ENCODE measurements at places on chromosomes 4 and X.

DNA sequence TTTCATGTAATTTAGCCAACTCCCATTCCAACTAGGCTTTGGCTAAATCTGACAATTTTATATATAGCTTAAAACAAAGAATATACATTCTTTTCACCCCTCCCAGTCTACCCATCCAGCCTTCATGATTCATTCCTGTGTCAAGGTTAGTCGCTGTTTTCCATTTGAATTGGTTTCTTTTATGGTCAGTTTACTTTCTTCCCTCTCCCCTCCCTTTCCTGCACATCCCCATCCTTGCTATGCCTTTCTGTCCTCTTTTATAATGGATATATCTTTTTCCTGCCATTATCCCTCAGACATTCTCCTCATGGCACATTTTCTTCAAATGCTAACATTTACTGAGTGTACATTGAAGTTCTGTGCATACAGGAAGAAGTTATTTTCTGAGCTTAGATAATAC lies 4.7 kb downstream of the ZXDB start:
- DNase-seq: no peak

GRCh38 chr4:80532674-80533333 lies 197.3 kb downstream of the CFAP299 start:
- no peak for DNase-seq

DNA sequence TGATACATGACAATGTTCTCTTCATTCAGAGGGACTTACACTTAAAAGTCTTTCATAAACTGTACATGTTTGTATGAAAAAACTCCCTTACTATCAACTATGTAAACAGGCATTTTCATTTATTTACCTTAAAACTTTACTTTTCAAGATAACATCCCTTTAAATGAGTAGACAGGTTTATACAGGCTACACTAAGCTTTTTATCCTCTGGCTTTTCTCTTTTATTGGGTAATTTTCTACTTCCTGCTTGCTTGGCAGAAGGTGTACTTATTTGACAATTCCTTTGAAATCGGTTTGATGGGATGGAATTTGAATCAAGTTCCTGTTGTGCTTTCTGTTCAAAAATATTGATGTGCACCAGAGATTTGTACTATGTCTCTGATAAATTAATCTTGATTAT lies 81.4 kb downstream of the PTPN13 start:
- DNase-seq: no peak

DNA sequence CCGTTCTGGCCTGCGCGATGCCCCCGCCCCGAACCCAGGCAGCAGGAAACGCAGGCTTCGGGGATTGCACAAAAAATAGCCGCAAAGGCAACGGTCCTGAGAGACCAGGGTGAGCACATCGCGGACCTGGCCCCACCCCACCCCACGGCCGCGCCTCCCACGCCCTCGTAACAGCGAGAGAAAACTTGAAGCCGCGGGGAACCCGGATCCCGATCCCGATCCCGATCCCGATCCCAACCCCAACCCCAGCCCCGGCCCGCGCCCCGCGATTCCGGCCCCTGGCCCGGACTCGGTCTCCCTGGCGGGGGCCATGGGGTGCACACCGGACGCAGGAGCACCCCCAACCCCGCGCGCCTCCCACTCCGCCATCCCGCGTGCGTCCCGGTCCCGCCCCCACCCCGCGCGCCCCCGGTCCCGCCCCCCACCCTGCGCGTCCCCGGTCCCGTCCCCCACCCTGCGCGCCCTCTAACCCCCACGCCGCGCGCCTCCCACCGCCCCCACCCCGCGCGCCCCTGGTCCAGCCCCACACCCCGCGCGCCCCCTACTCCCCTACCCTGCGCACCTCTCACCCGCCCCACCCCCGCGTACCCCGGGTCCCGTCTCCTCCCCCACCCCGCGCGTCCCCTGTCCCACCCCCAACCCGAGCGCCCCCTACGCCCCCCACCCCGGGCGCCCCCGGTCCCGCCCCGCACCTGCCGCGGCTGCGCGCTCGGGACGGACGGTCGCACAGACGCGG lies 29.0 kb downstream of the NOP14 start:
- no peak for DNase-seq

DNA sequence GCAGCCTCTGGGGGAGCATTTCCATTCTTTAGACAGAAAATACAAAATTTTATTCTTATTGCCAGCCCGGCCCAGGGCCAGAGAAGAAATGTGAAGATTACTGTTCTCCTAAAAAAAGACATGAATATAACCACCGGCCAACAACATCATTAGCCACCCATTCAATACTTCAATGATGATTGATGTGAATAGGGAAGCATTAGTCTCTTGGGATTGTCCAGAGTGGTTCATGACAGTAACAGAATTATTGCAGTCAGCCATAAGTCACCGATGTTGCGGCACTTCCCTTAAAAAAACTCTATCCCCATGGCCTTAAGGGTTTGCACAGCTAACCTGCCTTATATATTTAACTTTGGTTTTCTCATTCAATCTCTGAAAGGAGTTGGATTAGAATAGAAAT lies 418.7 kb downstream of the CENPC start:
- DNase-seq: no peak

DNA sequence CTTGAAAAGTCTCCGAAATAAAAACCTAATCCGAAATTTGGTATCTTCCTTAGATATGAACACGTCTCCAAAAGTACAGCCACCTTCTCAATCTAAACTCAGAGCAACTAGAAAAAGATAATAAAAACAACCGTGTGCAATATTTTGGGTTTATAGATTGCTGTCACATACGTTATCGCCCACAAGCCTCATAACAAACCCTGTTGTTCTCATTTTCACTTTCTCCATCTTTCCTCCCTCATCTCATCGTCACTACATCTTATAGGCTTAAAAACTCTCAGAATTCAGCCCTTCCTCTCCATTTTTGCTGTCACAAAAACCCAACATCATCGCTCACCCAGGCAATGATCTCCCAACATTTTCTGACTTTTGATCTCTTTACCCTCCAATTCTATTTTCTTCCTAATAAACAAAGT lies 448 bp upstream of the SCFD2 start:
- no peak for DNase-seq

GRCh38 chr4:25890571-25891485 lies 23.2 kb upstream of the SMIM20 start:
- no peak for DNase-seq

- DNase-seq: no peak
Measured at GRCh38 chr4:80033581-80033980, 39.4 kb downstream of the ANTXR2 start.

- no peak for DNase-seq
Measured at GRCh38 chrX:115134382-115134781, 54.8 kb upstream of the RBMXL3 start.

GRCh38 chrX:133294126-133294525 lies 76.0 kb upstream of the TFDP3 start:
- DNase-seq: no peak

GRCh38 chrX:117752745-117753144 lies 363.9 kb downstream of the KLHL13 start:
- DNase-seq: no peak

- DNase-seq: no peak
Measured at GRCh38 chr4:83569987-83570386, 34.1 kb downstream of the GPAT3 start.

GRCh38 chr4:105345358-105345757 lies 128.5 kb downstream of the PPA2 start:
- DNase-seq: no peak

- DNase-seq: no peak
Measured at GRCh38 chr4:52195869-52196268, 144.8 kb downstream of the SPATA18 start.

Measured in SHP77 (cell line).